ENCODE measurements at places on chromosomes 7 and 10.

- DNase-seq = no peak
Observed at GRCh38 chr10:96512524-96513304, 1.0 kb downstream of the TLL2 start.

DNA sequence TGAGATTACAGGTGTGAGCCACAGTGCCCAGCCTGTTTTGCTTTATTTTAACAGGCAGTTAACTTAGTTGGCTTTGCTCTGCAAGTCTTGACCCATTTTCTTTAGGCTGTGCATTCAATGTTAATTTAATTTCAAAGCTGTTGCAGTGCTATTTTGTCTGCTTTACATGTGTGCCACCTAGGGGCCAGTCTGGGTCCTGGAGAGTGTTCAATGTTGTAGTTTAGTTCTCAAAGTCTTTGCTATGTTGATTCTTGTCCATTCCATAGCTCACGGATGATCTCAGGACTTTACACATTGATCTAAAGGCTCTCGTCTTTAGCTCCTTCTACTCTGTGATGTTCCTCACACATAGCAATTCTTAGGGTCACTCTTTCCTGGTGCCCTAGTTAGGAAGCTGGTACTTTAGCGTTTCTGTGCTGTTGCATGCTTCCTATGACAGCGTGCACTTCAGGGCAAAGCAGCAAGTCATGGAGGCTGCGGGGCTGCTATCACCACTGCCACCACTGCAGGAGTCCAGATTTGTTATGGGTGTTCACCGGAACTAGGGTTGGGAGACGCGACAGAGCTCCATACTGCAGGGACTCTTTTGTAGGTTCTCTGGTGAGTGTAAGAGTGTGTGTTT lies 16.4 kb upstream of the ABCA13 start:
- peak; percentile 3 for DNase-seq

- DNase-seq = no peak
Observed at GRCh38 chr10:126905776-126906703, 812 bp downstream of the DOCK1 start.

DNA sequence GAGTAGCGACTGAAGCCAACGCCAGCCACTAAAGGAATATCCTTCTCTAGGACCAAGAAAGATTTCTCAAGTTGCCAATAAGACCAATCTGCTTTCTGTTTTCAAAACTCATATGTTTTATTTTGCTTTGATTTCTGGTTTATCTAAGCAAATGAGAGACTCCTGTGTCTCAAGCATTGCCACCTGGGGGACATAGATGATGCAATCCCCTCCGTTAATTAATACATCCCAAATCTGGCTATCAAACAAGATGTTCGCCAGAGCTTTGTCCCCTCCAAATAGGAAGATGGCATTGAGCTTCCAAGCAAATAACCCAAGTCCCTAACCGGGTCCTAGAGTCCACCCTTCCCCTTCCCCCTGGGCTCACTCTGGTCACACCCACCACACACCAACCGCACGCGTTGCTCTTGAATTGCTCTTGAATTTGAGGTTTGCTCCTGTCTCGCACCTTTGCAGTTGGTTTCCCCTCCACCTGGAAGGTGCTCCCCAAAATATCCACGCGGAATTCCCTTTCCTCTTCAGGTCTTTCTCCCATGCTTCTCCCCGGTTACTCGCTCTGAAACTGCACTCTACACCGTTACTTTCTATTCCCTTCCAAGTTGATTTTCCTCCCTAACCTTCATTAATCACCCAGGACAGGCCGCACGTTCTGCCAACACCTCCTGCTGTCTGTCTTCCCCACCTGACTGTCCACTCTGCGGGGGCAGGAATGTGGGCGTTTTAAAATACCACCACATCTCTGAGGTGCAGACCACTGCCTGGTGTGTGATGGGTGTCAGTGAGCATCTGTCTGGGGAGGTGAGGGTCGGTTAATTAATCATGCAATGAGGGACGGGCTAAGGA lies 64.1 kb upstream of the RNF32 start:
- no peak for DNase-seq

GRCh38 chr10:103663236-103663635 lies 169.7 kb downstream of the NEURL1 start:
- no peak for DNase-seq

- DNase-seq = no peak
Observed at GRCh38 chr7:151869109-151869428, 7.8 kb downstream of the PRKAG2 start.

- DNase-seq = no peak
Observed at GRCh38 chr10:124056337-124056980, 36.9 kb downstream of the CHST15 start.

- DNase-seq = no peak
Observed at GRCh38 chr10:69287181-69287580, 8.9 kb downstream of the HK1 start.

- DNase-seq = no peak
Observed at GRCh38 chr7:27802999-27803398, 63.0 kb downstream of the TAX1BP1 start.

GRCh38 chr7:118153551-118154177 lies 30.3 kb upstream of the LSM8 start:
- DNase-seq = no peak

DNA sequence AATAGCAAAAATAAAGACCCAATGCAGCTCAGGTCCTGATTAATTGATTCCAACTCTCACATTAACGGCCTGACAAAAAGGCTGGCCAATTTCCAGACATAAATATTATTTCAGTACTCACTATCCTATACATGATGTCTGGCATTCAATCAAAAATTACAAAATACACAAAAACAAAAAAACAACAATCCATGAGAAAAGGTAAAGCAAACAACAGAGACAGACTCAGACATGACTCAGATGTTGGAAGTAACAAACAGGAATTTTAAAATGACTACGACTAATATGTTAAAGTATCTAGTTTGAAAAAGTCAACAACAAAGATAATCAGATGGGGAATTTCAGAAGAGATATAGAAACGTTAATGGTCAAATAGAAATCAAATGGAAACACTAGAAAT lies 152.8 kb downstream of the AMPH start:
- no peak for DNase-seq

DNA sequence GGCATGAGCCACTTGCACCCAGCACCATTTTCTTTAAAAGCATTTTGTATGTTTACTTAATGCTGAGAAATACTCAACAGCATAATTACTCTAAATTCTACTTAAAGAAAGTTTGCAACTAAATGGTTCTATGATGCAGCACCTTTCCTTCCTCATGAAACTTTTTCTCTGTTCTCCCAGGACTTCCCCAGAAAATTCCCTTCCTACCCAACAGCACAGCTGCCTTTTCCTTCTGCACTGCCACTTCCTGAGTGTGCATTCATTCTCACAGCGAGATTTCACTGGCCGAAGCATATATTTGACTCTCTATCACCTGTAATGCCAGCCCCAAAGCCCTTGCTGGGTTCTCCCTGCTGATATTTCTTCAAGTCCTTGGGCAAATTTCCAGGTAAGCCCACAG lies 41.5 kb upstream of the DGKI start:
- DNase-seq = no peak

GRCh38 chr10:67804395-67804678 lies 33.7 kb downstream of the DNAJC12 start:
- no peak for DNase-seq

DNA sequence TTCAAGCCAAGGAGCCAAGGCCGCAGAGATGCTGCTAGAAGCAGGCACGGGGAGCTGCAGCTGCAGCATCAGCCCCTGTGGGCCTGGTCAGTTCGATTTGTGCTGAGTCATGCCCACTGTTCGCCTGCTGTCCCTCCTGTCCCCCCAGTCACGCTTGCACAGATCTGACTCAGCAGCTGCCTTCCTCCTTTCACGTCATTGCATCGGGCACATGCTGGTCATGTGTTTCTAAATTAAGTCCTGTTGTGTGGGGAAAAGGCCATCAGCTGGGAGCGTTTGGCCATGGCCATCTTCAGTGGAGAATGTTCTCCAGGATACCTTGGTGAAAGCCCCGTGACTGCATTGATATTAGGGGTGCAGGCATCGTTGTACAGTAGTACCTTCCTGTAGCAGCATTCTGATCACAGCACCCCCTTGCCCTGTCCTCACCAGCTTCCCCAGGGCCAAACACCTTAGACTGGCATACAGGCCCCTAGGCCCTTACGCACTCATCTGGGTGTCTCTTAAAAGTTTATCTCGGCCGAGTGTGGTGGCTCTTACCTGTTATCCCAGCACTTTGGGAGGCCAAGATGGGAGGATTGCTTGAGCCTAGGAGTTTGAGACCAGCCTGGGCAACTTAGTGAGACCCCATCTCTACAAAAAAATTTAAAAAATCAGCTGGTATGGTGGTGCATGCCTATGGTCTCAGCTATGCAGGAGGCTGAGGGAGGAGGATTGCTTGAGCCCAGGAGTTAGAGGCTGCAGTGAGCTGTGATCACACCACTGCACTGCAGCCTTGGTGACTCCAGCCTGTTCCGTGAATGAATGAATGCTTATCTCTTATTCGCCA lies 23.2 kb downstream of the POR start:
- DNase-seq = no peak

DNA sequence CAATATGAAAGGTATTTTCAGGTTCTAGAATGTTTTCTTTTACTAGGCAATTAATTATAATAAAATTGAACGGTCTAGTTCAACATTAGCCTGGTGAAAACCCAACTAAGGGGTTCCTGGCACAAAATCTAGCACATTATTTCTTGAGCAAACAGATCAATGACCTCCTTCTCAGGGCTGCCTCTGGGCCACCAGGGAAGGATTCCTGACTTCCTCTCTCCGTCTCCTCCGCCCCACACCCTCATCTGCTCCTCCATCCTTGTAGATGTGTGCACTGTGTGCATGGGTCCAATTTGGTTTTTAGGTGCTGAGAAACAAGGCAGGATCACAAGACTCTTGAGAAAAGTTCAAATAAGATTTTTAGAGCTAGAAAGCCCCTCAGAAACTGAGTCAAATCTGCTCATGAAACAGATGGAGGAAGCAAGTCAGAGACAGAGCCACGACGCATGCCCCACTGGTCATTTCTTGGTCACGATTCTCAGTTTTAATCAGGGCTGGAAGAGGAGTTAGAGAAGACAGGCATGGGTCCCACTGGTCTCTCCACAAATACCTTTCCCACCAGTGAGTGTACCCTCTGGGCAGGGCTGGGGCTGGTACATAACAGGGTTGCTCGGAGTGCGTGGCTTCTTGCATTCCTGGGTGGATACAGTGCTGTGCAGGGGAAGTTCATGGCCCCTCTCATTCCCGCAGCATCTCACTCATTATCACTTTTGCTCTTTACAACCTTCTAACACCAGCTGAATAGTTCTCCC lies 3.8 kb downstream of the TRPV6 start:
- no peak for DNase-seq

DNA sequence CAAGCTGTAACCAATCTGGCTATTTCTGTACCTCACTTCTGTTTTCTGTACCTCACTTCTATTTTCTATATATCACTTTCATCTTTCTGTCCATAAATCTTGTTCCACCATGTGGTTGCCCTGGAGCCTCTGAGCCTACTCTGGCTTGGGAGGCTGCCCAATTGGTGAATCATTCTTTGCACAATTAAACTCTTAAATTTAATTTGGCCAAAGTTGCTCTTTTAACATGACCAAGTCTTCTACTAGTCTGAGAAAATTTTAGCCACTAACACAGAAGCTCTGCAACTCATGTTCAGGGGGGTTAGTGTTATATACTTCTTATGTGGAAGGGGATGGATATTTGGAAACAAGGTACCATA lies 503.5 kb downstream of the KIF20B start:
- DNase-seq = no peak

DNA sequence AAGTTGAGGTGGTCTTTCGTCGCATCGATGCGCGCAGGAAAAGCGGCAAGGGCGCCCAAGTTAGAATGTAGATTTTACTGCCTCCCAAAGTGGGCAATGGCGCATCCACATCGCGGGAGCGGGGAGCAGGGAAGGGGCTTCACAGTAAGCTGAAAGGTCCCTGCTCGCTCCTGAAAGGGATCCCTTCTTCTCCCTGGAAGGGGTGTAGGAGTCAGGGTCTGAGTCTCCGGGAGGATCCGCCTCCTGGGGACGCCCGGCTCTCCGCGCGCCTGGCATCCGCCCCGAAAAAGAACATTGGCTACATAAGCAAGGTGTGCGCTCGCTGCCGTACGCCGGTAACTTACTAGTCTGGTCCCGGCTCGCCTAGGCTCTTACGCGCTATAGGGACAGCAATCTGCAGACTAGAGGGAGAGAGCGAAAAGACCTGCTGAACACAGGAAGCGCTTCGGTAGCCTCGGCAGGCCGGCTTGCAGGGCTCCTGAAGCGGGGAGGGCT lies 804 bp downstream of the UNC5B start:
- DNase-seq = no peak

DNA sequence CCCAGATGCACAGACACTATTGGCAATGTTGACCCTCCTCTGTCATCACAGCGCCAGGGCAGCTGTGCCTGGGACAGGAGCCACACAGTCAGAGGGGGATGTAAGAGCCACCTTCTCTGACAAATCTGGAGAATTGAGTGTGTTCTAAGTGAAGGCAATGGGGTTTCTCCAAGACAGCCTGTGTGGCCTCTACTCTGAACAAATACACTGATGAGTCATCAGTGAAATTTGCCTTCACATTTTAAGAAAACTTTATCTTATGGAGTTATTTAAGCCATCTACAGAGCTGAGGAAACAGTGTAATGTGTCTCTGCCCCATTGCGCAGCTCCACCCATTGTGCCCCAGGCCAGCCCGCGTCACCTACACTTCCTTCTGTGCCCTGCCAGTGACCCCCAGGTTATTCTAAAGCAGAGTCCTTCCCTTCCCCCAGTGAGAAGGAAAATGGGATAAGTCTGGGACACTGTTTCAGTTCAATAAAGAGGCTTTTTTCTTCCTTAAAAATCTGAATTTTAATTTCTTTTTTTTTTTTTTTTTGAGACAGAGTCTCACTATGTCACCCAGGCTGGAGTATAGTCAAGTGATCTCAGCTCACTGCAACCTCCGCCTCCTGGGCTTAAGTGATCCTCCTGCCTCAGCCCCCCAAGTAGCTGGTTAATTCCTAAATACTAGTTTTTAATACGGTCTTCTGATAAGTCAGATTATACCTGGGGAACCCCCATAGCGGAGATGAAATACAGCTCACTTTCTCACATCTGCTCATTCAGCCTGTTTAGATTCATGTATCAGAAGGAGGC lies 21.8 kb downstream of the AKR1E2 start:
- DNase-seq = no peak

GRCh38 chr10:77564731-77565589 lies 72.6 kb downstream of the KCNMA1 start:
- no peak for DNase-seq

- no peak for DNase-seq
Observed at GRCh38 chr7:134368851-134369544, 52.3 kb upstream of the SLC35B4 start.

GRCh38 chr7:133820584-133820983 lies 306.6 kb upstream of the LRGUK start:
- DNase-seq = no peak

DNA sequence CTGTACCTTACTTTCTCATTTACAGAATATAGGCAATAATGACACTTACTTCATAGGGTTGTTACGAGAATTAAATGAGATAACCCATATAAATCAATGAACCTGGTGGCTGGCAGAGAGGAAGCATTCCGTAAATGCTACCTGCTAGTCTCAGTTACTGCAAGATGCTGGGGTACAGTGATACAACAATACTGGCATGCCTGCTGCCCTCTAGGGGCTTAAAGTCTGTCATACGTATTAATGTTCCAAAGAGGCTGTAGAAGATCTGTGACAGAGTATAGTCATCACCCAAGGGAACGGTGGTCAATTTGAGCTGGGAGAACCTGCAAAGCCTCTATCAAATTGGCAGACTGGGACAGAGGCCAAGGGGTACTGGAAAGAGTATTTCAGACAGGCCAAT lies 421.5 kb downstream of the GPAM start:
- DNase-seq = no peak

Data from stimulated activated CD4-positive, alpha-beta T cell treated with anti-CD3 and anti-CD28 coated beads, Interleukin-1b, Interleukin-23, amount 100 ng/mL, for 4 hours (primary cell).